ENCODE measurements at places on chromosomes 1 and 21. TPM values are rescaled to one million over a fixed set of nuclear protein-coding genes. Genes with fewer than 3 reads are reported as not detected.
A peak's percentile ranks its signal among the peaks of the same experiment; 100 is the strongest.

The LRRC38 gene
- not detected for total RNA-seq

DNA sequence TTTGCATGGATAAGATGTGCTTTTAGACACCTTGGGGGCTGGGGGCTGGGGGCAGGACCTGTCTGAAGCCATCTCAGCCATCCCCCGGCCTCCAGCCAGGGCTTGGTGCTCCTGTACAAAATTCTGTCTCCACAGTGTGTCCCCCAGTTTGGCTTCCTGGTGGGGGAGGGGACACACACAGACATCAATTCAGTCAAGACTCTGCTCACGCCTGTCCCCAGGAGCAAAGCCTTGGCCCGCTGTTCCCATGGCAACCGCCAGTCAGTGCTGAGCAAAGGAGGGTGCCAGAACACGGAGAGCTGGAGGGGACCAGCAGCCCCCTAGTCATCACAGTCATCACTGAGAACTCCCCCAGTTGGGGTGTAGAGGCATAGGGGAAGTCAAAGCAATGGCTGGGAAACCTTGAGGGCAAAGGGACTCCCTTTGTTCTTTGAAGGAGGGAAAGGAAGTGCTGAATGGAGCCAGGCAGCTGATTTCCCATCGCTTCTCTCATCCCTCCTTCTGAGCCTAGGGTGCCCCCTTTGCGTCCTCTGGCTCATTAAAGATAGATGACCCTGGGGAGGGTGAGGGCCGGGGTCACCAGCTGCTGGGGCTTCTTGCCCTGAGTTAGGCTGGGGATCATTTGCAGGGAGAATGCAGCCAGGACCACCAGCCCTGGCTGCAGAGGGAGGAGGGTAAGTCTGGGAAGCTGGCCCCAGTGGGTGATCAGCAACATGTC lies 134.9 kb upstream of the IPO9 start:
- H3K4me1 ChIP-seq = peaks cover 57% of the 10 kb centered on the region
- no peak overlapping the region for H3K27ac ChIP-seq
- DNase-seq = no peak
- H3K27me3 ChIP-seq = no peaks in the 10 kb centered on the region
- H3K4me3 ChIP-seq = no peak overlapping the region
- no peaks in the 10 kb centered on the region for H3K36me3 ChIP-seq

GRCh38 chr1:192545896-192546521 lies 29.6 kb upstream of the RGS1 start:
- no peaks in the 10 kb centered on the region for H3K27me3 ChIP-seq
- H3K4me1 ChIP-seq = peaks cover 20% of the 10 kb centered on the region
- no peaks in the 10 kb centered on the region for H3K36me3 ChIP-seq
- H3K27ac ChIP-seq = no peak overlapping the region

DNA sequence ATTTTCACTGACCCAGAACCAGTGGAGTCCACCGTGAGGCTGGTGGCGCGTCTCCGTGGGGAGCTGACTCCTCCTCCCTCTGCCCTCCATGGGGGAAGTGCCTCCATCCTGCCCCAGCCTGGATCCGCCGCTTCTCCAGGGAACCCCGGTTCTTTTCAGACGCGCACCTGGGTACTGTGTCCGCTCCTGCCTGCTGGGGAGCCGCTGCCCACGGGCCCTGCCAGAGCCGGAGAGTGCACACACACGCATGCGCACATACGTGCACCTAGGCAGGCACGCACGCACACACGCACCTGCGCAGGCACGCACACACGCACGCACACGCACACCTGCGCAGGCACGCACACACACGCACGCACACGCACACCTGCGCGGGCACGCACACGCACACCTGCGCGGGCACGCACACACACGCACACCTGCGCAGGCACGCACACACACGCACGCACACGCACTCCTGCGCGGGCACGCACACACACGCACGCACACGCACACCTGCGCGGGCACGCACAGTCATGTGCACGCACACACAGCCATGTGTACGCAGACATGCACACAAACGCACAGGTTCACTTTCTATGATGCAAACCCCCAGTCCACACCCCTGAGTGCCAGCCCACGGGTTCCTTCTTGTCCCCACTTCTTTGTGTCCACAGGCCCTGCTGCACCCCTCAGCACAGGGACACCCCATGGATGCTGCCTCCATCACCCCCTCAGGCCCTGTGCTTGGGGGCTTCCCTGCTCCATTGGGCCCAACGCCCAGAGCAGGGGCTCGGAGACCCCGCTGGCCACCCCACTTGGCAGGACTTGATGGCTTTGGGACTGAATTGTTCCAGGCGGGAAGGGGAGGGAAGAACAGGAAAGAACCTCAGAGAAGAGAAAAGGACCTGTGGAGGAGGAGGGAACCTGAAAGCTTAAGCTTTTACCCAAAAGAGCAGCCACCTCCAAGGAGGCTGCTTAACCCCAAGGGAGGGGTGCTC lies 42.7 kb downstream of the MORN1 start:
- H3K27ac ChIP-seq = no peak overlapping the region
- peak; percentile 53 for DNase-seq
- H3K36me3 ChIP-seq = no peaks in the 10 kb centered on the region
- no peaks in the 10 kb centered on the region for H3K4me1 ChIP-seq

DNA sequence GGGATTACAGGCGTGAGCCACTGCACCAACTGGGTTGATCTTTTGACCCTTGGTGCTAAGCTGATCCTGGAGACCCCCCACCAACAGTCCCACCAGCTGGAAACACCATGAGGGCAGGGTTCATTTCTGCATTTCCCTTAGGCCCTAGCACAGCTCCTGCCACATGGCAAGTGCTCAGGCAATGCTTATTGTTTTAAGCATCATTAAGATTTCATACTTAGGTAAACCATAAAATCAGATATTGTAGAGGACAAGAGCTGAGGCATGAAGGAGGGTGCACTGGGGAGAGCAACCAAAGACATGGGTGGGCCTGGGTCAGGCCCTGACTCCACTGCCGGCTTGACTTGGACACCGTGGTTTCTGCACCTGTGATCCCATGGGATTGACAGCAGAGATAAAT lies 17.7 kb downstream of the CHIT1 start:
- H3K4me3 ChIP-seq = no peak overlapping the region
- no peak overlapping the region for H3K27ac ChIP-seq
- peak; percentile 11 for DNase-seq
- H3K27me3 ChIP-seq = peaks cover 1% of the 10 kb centered on the region
- H3K4me1 ChIP-seq = no peaks in the 10 kb centered on the region

GRCh38 chr1:6177681-6178380 lies 2.3 kb downstream of the CHD5 start:
- no peak overlapping the region for H3K27ac ChIP-seq
- no peaks in the 10 kb centered on the region for H3K36me3 ChIP-seq
- DNase-seq = no peak
- H3K4me3 ChIP-seq = no peak overlapping the region

All from sigmoid colon (tissue), 7 donors.